ENCODE measurements at places on chromosomes 3 and 15.

- DNase-seq, result no peak
Measured at GRCh38 chr3:39559543-39559942, 92.1 kb downstream of the MOBP start.

- no peak for DNase-seq
Measured at GRCh38 chr3:53890726-53891475, 758 bp downstream of the SELENOK start.

- no peak for DNase-seq
Measured at GRCh38 chr15:47529241-47529640, 188.1 kb upstream of the SEMA6D start.

- no peak for DNase-seq
Measured at GRCh38 chr15:76991048-76991447, 3.9 kb upstream of the PSTPIP1 start.

DNA sequence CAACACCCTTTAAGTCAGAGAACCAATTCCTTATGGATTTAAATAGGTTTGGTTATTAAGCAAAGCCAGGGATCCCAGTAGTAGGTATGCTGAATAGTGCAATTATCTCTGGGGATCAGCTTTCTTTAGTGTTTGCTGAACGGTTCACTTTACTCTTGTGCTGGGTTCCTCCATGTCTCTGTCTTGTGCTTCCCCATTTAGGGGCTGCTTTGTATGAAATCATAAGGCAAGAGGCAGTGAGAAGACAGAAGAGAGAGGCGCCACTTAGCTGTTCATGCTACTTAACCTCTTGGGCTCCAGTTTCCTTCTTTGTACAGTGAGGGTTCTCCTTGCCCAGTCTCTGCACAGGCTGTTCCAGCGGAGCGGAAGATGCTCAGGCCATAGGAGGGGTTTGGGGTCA lies 3.5 kb downstream of the ST6GAL1 start:
- no peak for DNase-seq

DNA sequence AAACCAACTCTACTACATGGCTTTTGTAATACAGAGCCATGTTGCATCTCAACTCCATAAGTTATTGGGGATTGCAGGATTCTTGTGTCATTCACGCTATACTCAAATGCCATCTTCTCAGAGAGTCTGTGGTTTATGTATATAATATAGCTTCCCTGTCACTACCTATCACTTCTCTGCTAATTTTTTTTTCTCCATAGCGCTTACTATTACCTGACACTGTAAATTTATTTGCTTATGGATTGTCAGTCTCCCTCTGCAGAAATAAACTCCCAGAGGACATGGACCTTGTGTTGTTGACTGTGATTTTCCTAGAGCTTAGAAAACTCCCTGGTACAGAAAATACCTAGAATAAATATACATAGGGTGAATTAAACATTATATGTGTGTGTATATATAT lies 990.5 kb downstream of the TBL1XR1 start:
- DNase-seq, result no peak

DNA sequence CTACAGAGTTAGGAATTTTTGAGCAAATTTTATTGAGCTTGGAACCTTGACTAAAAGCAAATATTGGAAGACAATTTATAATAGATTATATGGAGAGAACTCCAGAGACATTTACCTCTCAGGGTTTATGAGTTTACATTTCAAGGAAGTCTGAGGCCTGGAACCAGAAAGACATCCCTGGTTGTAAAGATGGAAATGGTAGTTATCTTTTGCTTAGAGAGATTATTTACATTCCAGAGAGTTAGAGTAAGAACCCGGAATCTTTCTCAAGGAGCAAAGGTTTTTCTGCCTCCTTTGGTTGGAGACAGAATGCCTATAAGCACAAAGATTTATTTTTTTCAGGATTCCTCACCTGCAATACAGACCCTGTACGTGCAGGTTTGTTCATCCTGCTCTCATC lies 458.1 kb downstream of the TBL1XR1 start:
- DNase-seq, result no peak

- no peak for DNase-seq
Measured at GRCh38 chr3:4708230-4708629, 215.1 kb downstream of the ITPR1 start.

DNA sequence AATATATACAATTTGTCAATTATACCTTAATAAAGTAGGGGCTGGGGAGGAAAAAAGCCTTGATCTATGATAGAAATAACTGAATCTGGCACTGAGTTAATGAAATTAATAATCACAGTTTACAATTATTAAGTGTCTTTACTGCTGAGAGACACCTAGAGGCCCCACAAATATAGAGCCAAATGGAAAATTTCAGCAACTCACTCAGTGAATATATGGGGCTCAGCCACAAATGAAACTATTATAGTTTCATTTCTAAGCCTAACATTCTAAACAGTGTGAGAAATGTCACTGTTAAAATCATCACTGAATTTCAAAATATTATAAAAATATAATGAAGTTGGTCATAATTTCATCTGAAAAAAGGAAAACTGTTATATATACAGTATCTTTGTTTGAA lies 40.3 kb downstream of the GNB4 start:
- no peak for DNase-seq

GRCh38 chr15:29268706-29269484 lies 727 bp downstream of the NSMCE3 start:
- no peak for DNase-seq

DNA sequence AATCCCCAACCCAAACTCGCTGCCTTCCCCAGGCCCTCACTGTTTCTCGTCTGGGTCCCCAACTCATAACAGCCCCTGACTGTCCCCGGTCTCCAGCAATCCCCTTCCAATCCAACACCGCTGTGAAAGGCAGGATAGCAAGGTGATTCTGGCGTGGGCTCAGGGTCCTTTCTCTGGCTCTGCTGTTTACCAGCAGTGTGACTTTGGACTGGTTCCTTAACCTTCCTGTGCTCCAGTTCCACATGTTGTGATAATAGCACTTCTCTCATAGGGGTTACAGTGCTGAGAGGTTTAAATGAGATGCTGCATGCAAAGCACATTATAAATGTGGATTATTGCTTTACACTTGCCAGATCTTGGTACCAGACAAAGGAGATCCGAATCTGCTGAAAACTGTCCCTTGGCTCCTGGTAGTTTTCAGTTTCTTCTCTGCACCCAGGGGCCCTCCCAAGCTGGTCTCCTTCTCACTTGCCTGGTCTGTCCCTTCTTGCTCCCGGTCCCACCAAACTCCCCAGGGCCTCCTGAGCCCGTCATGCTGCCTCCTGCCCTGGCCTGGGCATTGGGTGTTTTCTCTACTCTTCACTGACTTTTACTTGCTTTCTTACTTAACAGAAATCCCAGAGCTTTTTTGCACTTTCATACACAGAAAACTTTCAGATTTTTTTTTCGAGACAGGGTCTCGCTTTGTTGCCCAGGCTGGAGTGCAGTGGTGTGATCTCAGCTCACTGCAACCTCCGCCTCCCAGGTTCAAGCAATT lies 26.8 kb upstream of the CYP11A1 start:
- DNase-seq, result no peak

- DNase-seq, result no peak
Measured at GRCh38 chr3:133926736-133927539, 31.3 kb upstream of the RAB6B start.

DNA sequence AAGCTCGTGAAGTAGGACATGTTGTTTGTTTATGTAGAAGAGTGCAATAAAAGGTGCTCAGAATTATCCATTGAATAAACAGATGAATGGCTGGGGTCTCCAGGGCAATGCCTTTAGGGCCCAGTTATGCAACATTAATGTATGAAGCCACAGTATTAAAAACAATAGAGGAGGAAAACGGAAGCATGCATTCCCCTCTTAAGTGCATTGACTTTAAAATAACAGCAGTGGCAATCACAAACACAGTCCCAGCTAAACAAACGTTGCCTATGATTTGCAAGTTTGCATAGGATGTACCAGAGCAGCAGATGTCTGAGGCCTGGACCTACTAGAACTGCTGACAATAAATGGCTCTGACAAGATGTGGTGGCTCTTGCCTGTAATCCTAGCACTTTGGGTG lies 60.6 kb upstream of the GCNT3 start:
- DNase-seq, result no peak

DNA sequence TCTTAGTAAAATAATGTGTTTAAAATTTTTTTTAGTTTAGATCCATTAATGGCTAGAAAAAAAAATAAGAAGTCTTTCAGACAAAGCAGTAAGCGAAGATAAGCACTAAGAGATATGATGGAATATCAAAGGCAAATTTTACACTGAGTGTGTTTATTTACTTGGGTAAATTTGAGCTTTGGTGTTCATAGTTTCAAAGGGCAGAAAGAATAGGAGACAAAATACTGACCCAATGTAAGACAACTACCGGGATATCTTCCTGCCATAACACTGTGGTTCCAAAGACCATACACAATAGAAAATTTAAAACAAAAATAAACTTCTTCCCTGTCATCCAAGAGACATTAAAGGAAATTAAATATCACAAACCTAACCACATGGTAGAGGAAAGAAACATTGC lies 25.5 kb upstream of the TP63 start:
- no peak for DNase-seq

- DNase-seq, result no peak
Measured at GRCh38 chr3:53357458-53357857, 10.1 kb upstream of the DCP1A start.

All from AG09309 (cell line).